A673 (cell line): ENCODE measurements at places on chromosomes 12 and 14. TPM values are rescaled to one million over a fixed set of nuclear protein-coding genes. Genes with fewer than 3 reads are reported as not detected.

The HOXC4 gene
- total RNA-seq = 9.6 and 9.8 TPM in 2 replicates

The NKX2-1 gene
- not detected in 2 replicates for total RNA-seq

The GZMH gene
- total RNA-seq = not detected in 2 replicates

The GNS gene
- total RNA-seq = 50.1 and 57.5 TPM in 2 replicates

The TAS2R8 gene
- not detected in 2 replicates for total RNA-seq

The COPS7A gene
- 67.2 and 67.7 TPM in 2 replicates for total RNA-seq

The MUCL1 gene
- total RNA-seq = not detected in 2 replicates

The KCNH5 gene
- 27.9 and 31.8 TPM in 2 replicates for total RNA-seq

The GPR84 gene
- not detected in 2 replicates for total RNA-seq

The RAD51AP1 gene
- total RNA-seq = 58.9 and 62.5 TPM in 2 replicates

DNA sequence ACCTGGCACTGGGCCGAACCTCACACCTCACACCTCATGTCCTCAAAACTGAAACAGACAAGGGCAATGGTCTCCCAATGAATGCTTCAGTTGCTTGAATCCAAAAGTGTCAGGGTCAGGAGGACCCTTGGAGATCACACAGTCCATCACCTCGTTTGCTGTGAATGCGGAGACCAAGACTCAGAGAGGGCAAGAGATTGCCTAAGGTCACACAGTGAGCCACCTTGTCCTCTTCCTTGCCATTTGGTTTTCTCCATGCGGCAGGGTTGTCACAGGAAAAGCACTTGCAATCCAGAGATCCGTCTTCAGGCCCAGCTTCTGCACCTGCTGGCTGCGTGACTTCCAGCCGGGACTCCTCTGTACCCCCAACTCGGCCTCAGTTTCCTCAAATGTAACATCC lies 28.0 kb downstream of the MVK start:
- H3K4me1 ChIP-seq = peaks cover 11% of the 10 kb centered on the region
- H3K27ac ChIP-seq = no peak overlapping the region
- H3K4me3 ChIP-seq = no peak overlapping the region
- H3K27me3 ChIP-seq = no peaks in the 10 kb centered on the region
- no peak for DNase-seq
- H3K36me3 ChIP-seq = no peaks in the 10 kb centered on the region

DNA sequence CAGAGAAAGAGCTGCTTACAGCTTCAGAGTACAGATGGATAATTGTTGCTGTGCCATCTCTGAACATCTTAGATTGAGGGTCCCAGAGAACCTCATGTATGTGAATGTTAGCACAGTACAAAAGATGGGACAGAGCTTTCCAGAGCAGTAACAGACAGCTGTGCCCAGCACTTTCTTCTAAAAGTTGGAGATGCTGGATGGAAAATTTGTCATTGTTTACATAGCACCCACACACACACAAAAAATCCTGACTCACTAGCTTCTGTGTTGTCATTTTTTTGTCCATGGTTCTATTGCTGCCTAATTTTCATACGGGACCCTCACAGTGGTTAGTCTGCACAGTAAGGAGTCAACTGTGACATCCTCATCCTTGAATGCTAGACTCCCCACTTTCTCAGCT lies 374.7 kb downstream of the DIO2 start:
- no peaks in the 10 kb centered on the region for H3K36me3 ChIP-seq
- DNase-seq = no peak
- H3K27ac ChIP-seq = no peak overlapping the region
- peaks cover 5% of the 10 kb centered on the region for H3K27me3 ChIP-seq
- H3K4me3 ChIP-seq = no peak overlapping the region
- peaks cover 25% of the 10 kb centered on the region for H3K4me1 ChIP-seq

- no peak overlapping the region for H3K4me3 ChIP-seq
- H3K36me3 ChIP-seq = no peaks in the 10 kb centered on the region
- H3K4me1 ChIP-seq = peaks cover 6% of the 10 kb centered on the region
- H3K27me3 ChIP-seq = no peaks in the 10 kb centered on the region
- no peak overlapping the region for H3K27ac ChIP-seq
These were observed 860.6 kb upstream of the MGAT4C start for GRCh38 chr12:87116780-87117179.

- H3K27ac ChIP-seq = no peak overlapping the region
- H3K4me1 ChIP-seq = no peaks in the 10 kb centered on the region
- H3K27me3 ChIP-seq = no peaks in the 10 kb centered on the region
- H3K36me3 ChIP-seq = no peaks in the 10 kb centered on the region
These were observed 391.2 kb downstream of the RAD51B start for GRCh38 chr14:68210729-68211299.

- H3K4me3 ChIP-seq = peak overlapping the region; percentile 76
- H3K36me3 ChIP-seq = peaks cover 33% of the 10 kb centered on the region
- no peaks in the 10 kb centered on the region for H3K27me3 ChIP-seq
- no peak for DNase-seq
These were observed 2.1 kb downstream of the RPS29 start for GRCh38 chr14:49584058-49584457.

- no peaks in the 10 kb centered on the region for H3K4me1 ChIP-seq
- DNase-seq = no peak
- no peaks in the 10 kb centered on the region for H3K36me3 ChIP-seq
These were observed 277.6 kb downstream of the BTG1 start for GRCh38 chr12:91868054-91868453.

GRCh38 chr14:61611880-61612630 lies 83.3 kb upstream of the HIF1A start:
- no peak overlapping the region for H3K4me3 ChIP-seq
- H3K36me3 ChIP-seq = no peaks in the 10 kb centered on the region
- DNase-seq = no peak
- no peak overlapping the region for H3K27ac ChIP-seq

GRCh38 chr12:99983456-99984258 lies 1.1 kb downstream of the ANKS1B start:
- H3K4me1 ChIP-seq = peaks cover 11% of the 10 kb centered on the region
- DNase-seq = no peak
- H3K27ac ChIP-seq = no peak overlapping the region
- H3K36me3 ChIP-seq = no peaks in the 10 kb centered on the region
- H3K27me3 ChIP-seq = peaks cover 54% of the 10 kb centered on the region

DNA sequence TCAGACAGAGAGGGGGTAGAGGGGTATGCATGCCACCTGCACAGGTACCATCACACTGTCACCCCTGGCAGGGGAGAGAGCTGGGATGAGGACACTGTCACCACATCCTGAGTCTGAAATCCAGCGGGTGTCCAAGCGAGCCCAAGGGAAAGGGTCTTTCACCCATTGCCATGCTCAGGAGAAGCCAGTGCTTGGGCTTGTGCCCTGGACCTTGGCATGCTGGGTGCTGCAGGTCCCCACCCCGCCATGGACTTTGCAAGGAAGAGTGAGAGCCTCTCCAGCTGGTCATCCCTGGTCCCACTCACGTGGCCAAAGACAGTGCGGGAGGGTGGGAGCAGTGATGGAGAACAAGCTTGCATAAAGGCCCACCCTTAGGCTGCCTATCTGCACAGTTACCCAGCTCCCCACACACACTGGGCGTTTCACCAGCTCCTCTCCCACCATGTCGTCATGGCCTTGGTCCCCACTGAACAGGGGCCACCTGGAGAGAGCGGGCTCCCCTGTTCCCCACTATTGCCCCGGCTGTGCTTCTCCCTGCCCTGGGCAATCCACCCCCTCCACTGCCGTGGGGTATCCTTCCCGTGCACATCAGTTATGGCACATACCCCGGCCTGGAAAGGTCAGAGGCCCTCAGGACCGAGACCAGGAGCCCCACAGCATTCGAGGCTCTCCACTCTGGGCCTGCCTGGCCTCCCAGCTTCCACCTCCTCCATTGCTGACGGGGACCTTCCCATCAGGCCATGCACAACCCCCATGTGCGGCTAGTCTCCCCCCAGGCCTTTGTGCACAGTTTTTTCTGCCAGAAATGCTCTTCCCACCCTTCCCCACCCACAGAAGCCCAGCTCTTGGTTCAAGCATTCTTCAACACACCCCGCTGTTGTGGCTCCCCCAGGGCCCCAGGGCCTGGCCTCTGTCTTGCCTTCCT lies 58.6 kb upstream of the BCL11B start:
- H3K4me1 ChIP-seq = no peaks in the 10 kb centered on the region
- no peak overlapping the region for H3K4me3 ChIP-seq
- H3K36me3 ChIP-seq = no peaks in the 10 kb centered on the region
- no peak overlapping the region for H3K27ac ChIP-seq
- no peaks in the 10 kb centered on the region for H3K27me3 ChIP-seq
- no peak for DNase-seq

- no peak for DNase-seq
- no peak overlapping the region for H3K4me3 ChIP-seq
- no peak overlapping the region for H3K27ac ChIP-seq
- peaks cover 8% of the 10 kb centered on the region for H3K27me3 ChIP-seq
- H3K36me3 ChIP-seq = no peaks in the 10 kb centered on the region
- H3K4me1 ChIP-seq = no peaks in the 10 kb centered on the region
These were observed 31.5 kb downstream of the SVOP start for GRCh38 chr12:108989376-108989775.

DNA sequence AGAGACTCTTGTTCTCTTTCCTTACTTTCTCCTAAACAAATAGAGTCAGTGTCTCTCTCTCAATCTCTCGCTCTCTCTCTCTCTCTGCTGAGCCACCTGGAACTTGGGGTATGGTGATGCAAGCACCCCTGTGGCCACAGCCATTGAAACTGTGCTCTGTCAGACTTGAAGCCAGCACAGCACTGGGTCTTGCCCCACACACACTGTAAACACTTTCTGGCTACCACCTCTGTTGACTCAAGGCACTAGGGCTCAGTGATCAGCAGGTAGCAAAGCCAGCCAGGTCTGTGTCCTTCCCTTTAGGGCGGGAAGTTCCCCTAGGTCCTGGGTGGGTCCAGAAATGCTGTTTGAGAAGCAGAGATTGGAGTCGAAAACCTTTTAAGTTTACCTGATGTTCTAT lies 125.9 kb upstream of the GARIN6 start:
- no peaks in the 10 kb centered on the region for H3K36me3 ChIP-seq
- H3K27ac ChIP-seq = no peak overlapping the region
- H3K4me3 ChIP-seq = no peak overlapping the region
- DNase-seq = no peak

DNA sequence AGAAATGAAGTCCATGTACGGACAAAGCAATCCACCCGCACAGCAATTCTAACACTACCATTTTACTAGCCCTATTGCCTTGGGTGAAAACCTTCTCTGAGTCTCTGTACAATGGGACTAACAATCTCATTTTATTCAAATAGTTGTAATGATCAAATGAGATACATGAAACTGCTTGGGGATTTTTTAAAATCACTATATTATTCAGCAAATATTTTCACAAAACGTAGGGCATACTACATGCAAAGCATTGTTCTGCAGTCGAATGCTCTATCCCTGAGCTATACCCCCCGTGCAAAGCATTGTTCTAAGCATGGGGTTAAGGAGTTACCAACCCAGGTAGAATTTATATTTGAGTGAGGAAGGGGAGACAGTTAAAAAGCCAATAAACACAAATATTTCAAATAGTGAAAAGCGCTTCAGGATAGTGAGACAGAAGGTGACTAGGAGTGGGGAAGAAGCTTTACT lies 554 bp upstream of the ATF7 start:
- no peaks in the 10 kb centered on the region for H3K27me3 ChIP-seq
- H3K36me3 ChIP-seq = no peaks in the 10 kb centered on the region
- peak overlapping the region; percentile 55 for H3K4me3 ChIP-seq
- peak overlapping the region; percentile 98 for H3K27ac ChIP-seq
- peaks cover 20% of the 10 kb centered on the region for H3K4me1 ChIP-seq

DNA sequence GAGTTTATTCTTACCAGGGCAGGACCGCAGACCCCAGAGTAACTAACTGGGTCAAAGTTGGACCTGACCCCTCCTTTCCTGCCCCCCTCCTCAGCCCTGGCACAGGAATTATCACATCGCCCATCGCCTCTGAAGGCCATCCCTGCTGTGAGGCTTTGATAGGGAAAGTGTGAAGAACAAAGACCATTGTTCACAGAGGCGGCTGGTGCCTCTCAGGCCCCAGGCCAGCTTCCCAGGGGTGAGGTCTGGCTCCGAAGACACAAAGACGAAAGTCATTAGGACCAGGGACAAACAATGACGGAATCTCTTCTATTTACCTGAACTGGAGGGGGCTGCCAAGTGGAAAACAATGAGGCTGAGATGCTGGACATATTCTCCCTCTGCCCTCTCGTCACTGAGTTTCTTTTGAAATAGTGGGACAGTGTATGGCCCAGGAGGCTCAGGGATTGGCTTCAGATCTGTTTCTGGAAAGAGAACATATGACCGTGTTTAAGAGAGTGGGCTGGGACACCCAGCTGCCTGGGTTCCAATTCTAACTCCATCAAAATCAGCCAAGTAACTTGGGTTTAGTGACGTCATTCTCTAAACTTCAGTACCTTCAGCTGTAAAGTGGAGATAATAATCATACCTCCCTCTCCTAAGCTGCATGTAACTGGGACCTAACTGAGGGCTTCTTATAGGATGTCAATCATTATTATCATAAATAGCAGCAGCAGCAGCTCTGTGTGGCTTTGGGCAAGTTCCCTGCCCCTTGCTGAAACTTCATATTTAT lies 769.4 kb downstream of the MED13L start:
- H3K36me3 ChIP-seq = no peaks in the 10 kb centered on the region
- H3K27ac ChIP-seq = no peak overlapping the region
- H3K4me3 ChIP-seq = no peak overlapping the region
- no peaks in the 10 kb centered on the region for H3K4me1 ChIP-seq
- H3K27me3 ChIP-seq = no peaks in the 10 kb centered on the region
- no peak for DNase-seq

GRCh38 chr12:15601210-15601800 lies 187.9 kb downstream of the EPS8 start:
- no peaks in the 10 kb centered on the region for H3K27me3 ChIP-seq
- no peak overlapping the region for H3K4me3 ChIP-seq
- no peak for DNase-seq

DNA sequence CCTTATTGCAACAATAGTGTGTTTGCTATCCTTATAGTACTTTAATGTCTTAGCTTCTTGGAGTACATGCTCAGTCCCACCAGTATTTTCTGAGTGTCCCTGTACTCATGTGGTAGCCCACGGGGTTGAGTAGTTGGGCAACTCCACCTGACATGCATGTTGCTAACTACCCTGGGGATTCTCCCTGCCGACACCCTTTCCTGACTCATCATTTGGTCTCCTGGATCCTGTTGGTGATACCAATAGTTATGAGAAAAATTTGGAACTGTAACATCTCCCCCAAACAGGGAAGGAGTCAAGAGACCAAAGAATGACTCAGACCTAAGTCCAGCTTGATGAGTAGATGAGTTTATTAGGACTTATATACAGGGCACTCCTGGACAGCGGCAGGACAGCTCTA lies 101.6 kb downstream of the BRMS1L start:
- no peak overlapping the region for H3K27ac ChIP-seq
- no peaks in the 10 kb centered on the region for H3K4me1 ChIP-seq
- H3K27me3 ChIP-seq = no peaks in the 10 kb centered on the region
- no peak overlapping the region for H3K4me3 ChIP-seq

DNA sequence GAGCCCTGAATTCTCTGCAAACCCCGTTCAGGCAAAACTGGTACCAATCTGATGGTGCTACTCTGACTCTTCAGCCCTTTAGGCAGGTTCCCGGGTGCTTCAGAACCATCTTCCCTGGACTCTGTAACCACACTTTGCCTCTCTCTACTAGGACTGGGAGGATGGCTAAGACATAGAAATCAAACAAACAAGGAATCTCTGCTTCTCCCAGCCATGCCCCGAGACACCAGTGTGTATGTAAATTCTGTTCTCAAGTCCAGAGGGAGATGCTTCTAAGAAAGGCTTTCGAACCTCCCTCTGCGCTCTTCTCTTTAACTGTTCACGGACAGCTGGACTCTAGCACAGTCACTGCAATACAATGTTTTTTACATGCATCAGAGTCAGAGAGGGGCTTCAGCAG lies 1.9 kb upstream of the KCNK10 start:
- H3K27ac ChIP-seq = no peak overlapping the region
- no peak overlapping the region for H3K4me3 ChIP-seq
- no peaks in the 10 kb centered on the region for H3K4me1 ChIP-seq

- H3K27me3 ChIP-seq = no peaks in the 10 kb centered on the region
- DNase-seq = peak; percentile 85
- H3K36me3 ChIP-seq = peaks cover 4% of the 10 kb centered on the region
These were observed at the start of gene CCDC88C for GRCh38 chr14:91417120-91417982. CCDC88C (minus strand) TSS chr14:91417820; CDS start chr14:91417690, 130 bp downstream.
